ENCODE measurements at places on chromosomes 2 and 18.

DNA sequence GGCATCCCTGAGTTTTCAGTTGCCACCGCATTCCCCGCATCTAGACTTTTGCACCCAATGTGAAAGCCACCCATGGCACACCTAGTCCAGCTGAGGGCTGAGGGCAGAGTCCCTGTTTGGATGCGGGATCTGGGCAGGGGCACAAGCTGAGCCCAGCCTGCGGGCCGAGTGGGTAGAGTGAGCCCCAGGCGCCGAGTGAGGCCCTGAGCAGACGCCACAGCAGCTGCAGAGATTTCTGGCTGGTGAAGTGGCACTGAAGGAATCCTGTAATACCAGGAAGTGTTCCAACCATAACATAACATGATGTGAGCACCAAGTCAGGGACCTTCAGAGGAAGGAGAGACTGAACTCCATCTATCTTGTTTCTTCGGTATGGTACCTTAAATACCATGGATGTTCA is 27.7 kb upstream of the FRZB start:
- DNase-seq, result no peak

DNA sequence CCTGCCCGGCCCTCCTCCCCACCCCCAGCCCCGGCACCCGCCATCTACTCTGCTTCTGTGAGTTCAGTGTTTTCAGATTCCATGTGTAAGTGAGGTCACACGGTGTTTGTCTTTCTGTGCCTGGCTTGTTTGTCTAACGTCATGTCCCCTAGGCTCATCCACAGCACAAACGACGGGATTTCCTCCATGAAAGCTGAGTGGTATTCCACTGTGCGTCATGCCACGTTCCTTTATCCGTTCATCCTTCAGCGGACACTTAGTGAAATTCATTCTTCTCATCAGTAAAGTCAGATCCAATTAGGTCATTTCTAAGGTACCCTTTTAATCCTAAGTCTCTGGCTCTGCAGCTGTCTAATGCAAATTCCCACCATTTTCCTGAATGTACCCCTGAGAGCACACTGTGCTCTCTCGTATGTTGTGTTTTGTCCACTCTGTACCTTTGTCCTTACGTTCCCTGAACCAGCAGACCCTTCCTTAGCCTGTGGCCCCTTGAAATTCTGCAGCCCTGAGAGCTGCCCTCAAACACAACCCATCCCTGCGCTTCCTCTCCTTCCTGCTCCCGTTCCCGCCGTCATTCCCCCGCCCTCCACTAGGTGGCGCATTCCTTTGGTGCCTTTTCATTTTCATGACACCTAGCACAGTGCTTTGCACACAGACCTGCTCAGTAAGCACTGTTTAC is 44.1 kb downstream of the TRAPPC12 start:
- no peak for DNase-seq

DNA sequence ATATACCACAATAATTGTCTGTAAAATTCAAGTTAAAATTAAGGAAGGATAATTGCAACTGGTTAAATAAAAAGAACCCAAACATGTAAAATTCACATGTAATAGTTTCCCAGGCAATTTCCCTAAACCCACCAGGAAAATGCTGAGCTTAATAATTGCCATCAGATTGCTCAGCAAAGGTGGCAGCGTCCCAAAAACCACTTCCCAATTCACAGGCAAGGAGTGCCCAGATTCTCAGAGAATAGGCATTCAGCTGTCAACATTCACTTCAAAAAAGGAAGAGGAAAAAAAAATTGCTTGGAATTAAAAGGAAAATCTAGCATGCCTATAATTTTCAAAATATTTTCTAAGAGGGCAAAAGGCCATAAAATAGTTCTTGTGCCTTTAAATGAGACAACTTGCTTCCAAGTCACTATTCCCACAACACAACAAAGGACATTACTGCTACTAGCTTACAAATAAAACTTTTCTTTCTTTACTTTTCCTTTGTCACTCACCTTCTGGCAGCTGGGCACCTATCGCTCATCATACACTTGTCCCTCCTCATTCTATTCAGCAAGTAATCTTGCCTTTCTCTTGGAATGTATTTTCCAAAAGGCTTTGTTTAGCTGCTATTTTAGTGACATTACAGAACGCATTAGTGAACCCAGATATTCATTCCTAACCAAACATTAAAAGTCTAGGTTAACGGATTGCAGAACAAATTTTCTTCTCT is 15.2 kb downstream of the SRBD1 start:
- DNase-seq, result no peak

- DNase-seq, result no peak
Measured at GRCh38 chr2:69304656-69305055, 82.4 kb downstream of the GFPT1 start.

DNA sequence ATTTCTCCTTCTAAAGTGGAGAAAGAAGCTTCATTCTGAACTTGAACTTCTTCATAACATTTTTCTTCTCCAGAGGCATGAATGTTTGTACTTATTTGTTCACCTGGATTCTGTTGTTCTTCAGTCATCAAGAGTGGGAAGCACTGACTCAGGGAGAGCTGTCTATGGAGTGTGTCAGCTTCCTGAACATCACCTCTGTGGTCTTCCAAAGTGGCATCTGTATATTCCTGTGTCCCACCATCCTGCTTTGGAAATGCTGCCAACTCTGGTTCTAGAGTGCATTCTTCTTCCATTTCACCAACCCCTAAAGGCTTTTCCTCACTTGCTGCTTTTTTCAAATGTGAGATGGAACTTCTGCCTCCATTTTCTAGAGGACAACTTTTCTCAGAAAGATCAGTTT is 59.5 kb downstream of the TTN start:
- DNase-seq, result no peak

GRCh38 chr18:415617-416612 is 84.6 kb downstream of the COLEC12 start:
- no peak for DNase-seq

- DNase-seq, result no peak
Measured at GRCh38 chr2:151927501-151928221, 99.4 kb upstream of the ARL5A start.

DNA sequence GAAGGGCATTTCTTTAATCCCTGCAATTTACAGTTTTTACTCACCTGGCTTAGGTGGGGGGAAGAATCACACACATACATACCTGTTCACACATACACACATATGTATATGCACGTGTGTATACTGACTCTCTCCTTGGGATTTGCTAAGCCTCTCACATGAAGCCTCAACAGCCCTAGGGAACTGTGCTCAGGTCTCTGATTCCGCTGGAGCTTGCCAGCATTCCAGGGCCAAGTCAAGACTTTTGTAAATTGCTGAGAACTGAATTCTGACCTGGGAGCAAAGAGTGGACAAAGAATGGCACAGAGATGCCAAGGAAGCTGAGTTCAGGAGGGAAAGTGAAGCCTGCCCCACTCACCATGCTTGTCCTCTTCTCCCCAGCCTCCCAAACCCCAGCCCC is 177.3 kb downstream of the TMEM247 start:
- DNase-seq, result no peak

- DNase-seq, result no peak
Measured at GRCh38 chr18:47876813-47877212, 53.6 kb downstream of the SMAD2 start.

- DNase-seq, result no peak
Measured at GRCh38 chr2:39153312-39153711, 32.5 kb upstream of the SOS1 start.

GRCh38 chr2:237558961-237559641 is 7.3 kb upstream of the PRLH start:
- DNase-seq, result no peak

DNA sequence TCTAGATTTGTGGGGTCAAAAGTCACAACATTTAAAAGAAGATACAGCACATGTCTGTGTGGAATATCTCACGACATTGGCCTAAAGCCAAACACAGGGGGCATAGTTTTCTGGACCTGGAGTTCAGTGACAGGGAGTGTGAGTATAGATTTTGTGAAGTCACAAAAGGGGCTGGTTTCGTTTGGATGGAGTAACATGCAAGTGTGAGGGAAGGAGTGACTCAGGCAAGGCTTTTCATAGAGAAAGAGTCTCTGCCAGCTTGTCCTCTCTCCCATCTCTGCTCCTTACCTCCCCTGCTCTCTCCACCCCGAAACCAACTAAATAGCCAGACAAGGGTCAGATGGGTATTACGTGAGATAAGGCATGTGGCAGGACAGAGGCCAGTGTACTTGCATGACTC is 3.7 kb upstream of the EPAS1 start:
- DNase-seq, result no peak

DNA sequence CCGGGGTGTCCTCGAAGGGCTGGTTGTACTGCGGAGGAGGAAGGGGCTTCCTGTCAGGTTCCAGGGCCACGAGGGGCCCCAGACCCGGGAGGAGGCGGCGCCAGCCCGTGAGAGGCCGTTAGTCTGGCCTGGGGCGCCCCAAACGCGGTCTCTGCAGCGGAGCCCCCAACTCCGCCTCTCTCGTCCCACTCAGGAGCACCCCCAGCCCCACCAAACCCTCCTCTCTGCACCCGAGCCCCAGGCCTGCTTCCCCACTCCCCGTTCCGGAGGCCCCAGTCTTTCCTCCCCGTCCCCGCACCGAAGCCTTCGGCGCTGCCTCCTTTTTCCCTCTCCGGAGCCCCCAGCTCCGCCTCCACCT is 473 bp downstream of the HJURP start:
- DNase-seq, result no peak

DNA sequence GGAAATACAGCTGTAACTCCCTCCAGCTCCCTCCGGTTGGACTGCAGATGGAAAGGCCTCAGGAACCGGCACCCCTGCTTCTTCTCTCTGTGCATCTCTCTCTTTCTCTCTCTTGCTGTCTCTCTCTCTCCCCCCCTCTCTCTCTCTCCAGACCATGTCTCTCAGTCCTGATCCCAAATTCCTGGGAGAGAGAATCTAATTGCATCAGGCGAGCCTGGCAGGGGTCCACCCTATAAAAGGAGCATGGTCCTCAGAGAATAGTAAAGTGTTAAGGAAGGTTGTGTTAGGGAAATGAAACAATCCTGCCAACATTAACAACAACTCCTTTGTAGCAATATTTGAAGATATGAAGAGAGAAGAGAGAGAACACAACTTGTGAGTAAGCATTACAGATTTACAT is 36.7 kb downstream of the VIT start:
- no peak for DNase-seq

DNA sequence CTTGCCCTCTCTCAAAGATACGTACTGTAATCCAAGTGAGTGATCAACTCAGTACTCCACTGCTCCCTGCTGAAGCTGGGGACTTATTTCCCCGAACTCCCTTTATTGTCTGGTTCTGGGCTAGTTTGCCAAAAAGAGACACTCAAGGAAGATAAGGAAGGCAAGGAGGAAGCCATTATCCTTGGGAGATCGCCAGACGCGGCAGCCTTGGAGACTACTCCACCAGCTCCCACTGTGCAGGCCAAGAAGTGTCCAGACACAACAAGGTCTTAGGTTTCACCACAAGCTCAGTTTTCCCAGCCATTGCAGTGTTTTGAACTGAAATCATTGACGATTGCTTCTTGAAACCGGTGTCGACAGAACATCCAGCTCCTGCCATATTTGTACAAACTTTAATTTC is 439.6 kb upstream of the UBE2E3 start:
- no peak for DNase-seq

GRCh38 chr2:236574424-236575145 is 5.0 kb downstream of the ACKR3 start:
- no peak for DNase-seq

DNA sequence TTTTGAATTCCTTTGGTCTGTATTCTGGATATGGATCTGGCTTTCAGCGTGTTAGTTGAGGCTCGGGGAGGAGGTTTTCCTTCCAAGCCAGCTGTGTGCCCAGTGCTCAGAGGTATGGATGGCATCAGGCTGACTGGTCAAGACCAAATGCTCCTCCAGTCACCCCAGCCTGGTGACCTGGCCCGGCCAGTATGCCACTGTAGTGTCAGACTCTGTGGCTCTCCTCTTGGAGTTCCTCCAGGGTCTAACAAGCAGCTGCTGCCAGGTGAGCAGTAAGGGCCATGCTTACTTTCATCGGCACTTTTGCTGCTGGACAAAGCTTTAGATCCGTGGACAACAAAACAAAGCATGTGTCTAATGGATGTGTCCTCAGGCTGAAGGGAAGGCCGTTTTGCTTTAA is 44.1 kb downstream of the CABLES1 start:
- no peak for DNase-seq

DNA sequence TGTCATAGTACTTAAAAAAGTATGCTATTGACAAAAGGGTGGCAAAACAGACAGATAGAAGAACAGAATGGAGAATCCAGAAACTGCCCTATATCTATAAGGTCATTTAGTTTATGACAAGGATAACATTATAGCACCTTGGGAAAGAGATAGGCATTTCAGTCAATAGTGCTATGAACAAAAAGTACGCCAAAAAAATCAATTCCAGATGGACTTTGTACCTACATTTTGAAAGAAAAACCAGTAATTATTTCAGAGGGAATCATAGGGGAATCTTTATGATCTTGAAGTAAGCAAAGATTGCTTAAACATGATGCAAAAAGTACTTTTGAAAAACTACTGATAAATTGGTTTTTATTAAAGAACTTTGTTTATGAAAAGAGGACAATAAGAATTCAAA is 59.9 kb upstream of the SETBP1 start:
- no peak for DNase-seq

DNA sequence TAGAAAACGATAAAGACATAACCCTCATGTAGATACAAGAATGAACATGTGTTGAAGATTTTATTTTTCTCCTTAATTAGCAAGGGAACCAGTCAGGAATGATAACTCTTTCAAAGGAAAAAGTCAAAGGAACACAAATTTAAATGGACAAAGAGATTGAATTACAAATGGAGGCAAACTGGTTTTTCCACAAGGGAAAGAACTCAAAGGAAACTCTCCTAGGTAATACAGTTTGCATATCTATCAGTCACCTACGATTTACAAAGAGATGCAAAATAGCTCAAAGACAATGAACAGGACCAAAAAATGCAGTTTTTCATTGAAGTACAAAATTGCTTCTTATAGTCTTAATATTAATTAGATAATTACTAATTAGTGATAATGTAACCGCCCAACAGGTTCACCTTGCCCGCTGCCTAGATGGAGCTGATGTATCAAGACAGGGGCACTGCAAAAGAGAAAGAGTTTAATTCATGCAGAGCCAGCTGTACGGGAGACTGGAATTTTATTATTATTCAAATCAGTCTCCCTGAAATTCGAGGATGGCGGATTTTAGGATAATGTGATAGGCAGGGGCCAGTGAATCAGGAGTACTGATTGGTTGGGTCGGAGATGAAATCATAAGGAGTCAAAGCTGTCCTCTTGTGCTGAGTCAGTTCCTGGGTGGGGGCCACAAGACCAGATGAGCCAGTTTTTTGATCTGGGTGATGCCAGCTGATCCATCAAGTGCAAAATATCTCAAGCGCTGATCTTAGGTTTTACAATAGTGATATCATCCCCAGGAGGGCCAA is 151.0 kb downstream of the TMEM17 start:
- no peak for DNase-seq

DNA sequence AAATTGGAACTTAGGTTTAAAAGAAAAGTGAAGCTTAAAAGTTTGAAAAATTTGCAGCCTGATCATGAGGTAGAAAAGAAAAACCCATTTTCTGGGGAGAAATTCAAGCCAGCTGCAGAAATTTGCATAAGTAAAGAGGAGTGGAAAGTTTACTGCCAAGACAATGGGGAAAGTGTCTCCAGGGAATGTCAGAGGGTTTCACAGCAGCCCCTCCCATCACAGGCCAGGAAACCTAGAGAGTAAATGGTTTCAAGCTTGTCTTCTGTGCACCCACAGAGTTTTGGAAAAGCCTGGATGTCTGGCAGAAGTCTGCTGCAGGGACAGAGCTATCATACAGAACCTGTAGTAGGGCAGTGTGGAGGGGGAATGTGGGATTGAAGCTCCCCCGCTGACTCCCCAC is 254.0 kb upstream of the FSIP2 start:
- no peak for DNase-seq

GRCh38 chr2:140498360-140498759 is 1632.5 kb downstream of the LRP1B start:
- no peak for DNase-seq
